Stimulated activated naive CD8-positive, alpha-beta T cell treated with anti-CD3 and anti-CD28 coated beads, Interleukin-15, Interleukin-2, amounts not matched to agents 100 U/mL and 50 U/mL, for 24 hours (primary cell): ENCODE measurements at places on chromosomes 11 and 22.

DNA sequence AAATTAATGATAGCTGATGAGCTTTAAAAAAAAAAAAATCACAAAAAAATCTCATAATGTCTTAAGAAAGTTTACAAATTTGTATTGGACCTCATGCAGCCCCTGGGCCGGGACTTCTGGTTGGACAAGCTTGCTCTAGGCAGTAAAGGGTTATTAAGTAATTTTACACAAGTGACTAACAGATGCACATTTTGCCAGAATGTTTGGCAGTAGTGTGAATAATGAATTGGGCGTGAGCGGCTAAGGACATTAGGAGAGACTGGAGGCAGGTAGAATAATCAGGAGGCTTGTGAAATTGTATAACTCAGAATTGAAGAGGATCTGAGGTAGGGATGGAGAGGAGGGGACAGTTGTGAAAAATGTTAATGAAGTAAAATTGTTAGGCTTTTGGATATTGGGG is 77.4 kb downstream of the HIPK3 start:
- DNase-seq = no peak

- DNase-seq = no peak
Measured at GRCh38 chr22:19981171-19981960, 35.3 kb downstream of the ARVCF start.

- DNase-seq = no peak
Measured at GRCh38 chr11:20873054-20873453, 203.7 kb downstream of the NELL1 start.

GRCh38 chr11:128053981-128054931 is 533.1 kb downstream of the ETS1 start:
- no peak for DNase-seq

- no peak for DNase-seq
Measured at GRCh38 chr11:72805216-72805615, 9.0 kb upstream of the ATG16L2 start.

- DNase-seq = no peak
Measured at GRCh38 chr11:66050581-66051231, 1.5 kb upstream of the SF3B2 start.

DNA sequence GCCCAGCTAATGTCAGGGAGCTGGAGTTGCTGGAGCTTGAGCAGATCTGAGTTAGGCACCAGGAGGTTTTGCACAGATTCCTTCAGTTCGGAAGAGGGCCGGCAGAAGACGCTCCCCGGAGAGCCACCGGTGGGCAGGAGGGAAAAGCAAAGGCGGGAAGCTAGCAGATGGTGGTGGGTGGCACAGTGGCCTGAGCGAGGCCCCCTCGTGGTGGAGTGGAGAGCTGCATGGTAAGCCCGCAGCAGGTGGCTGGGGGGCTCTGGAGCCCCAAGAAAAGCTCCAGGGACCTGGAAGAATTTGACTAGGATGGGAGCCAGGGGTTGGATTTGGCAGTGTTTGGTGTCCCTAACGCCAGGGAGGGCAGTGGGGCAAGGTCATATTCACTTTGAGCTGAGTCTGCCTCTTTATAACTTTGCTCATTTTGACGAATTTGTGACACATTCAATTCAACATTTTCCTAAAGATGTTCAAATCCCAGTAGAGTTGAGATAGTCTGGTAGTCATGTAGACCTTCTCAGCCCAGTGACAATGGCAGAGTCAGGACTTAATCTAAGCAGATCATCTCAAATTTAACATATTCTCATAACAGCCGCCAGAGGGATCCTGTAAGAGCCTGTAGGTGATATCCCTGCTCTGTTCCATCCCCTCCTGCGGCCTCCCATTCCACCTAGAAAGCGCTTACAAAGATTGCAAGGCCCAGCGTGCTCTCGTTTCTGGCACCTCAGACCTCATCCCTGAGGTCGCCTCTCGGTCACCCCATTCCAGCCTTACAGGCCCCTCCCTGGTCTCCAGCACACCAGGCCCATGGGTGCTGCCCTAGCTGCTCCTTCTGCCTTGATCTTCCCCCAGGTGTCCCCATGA is 57.9 kb downstream of the TRIM29 start:
- peak; percentile 40 for DNase-seq

GRCh38 chr11:65540290-65541092 is 15.6 kb downstream of the SCYL1 start:
- DNase-seq = peak; percentile 96

DNA sequence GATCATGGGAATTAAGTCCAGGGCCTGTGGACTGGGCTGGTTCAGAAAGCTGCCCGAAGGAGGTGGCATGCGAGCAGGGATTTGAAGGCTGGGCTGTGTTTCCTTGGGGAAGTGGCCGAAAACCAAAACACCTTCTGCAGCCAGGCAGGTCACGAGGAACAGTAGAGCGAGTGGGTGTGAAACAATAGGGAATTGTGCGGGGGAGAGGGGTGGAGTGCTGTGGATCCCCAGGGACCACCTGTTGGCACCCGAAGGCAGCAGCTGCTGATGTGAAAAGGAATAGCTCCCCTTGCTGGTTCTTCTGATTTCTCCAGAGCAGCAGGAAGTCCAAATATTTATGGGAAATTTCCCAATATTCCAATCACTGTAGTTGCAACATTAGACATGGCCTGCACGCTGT is 24.6 kb downstream of the TP53I11 start:
- DNase-seq = no peak

GRCh38 chr11:8089791-8090510 is 8.9 kb downstream of the TUB start:
- no peak for DNase-seq

DNA sequence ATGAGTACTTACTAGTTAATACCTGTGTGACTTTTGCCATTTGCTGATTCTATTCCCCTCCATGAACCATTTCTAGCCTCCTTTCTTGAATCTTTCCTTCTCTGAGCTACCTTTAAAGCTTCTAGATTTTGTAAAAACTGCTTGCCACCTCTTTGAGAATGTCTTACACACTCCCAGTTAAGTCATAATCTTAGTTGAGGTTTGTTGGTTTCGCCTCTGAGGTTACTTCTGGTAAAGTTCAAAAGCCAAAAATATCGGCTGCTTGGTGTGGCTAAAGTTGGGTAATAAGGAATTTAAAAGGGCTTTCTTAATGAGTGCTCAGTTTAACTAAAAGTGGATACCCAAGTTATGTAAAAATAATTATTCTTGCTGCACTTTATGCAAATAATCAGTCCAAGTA is 10.4 kb upstream of the GLYAT start:
- DNase-seq = no peak

DNA sequence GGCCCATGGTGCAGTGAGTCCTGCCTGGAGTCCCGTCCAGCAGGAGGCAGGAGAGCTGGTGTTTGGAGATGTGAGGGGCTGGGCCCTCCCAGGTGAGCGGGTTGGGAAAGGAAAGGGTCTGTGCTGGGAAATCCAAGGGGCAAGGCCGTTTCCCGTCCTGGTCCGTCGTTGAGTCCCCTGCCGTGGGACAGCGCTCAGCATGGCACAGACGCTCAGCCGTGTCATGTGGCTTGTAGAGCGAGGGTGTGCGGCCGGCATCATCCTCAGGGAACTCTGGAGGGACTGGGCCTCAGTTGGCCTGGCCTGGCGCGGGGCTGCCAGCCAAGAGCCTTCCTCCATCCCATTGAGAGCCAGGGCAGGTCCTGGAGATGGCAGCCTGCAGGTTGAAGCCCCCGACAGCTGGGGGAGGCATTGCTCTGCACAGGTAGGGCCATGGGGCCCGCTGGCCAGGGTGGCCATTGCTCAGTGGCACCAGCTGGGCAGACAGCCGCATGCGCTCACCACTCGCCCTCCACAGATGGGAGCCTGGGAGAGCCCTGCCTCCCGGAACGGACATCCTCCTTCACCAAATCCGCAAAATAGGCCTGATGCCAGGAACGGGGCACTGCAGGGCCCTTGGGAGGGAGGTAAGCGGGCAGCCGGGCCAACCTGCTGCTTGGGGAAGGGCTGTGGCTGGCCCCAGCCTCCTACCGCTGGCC is 28.7 kb downstream of the KCNQ1 start:
- DNase-seq = no peak

GRCh38 chr11:20373568-20374209 is 10.2 kb downstream of the HTATIP2 start:
- DNase-seq = no peak

DNA sequence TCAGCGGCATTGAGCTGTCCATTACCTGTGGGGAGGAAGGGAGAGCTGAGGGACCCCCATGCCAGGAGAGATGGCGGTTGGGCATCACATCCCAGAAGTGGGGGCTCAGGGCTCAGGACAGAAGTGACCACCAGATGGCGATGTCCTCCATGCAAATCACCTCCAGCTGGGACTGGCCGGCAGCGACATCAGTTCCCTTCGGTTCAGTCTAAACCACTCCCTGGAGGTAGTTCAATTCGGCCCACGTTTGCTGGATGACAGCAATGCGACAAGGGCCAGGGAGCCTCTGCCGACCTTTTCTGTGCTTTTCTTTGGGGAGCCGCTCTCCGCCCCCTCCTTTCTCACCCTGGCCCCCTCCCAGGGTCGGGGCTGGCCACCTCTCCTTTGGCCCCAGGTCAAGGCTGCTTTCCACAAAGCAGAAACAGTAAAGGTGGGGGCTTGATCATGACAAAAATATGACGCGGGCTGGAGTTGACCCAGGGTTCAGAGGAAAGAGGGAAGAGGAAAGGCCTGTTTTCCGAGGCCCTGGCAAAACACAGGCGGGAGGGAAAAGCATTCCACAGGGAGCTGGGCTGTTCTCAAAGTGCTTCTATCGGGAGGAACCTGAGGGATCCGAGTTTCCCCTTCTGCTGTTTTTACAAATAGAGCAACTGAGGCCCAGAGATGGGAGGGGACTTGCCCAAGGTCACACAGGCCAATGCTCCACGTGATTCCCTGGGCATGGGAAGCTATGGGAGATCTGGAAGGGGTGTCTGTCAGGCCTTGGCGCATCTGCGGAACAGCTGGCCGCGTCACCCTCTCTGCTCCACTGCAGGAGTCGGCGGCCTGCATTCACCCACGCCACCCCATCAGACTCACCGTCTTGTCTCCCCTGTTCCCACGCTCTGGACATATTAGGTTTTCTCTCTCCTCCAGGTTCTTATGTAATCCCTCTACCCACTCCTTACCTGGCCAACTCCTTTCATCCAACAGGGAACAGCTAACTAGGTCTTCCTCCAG is 54.7 kb downstream of the FBXO7 start:
- DNase-seq = peak; percentile 76

DNA sequence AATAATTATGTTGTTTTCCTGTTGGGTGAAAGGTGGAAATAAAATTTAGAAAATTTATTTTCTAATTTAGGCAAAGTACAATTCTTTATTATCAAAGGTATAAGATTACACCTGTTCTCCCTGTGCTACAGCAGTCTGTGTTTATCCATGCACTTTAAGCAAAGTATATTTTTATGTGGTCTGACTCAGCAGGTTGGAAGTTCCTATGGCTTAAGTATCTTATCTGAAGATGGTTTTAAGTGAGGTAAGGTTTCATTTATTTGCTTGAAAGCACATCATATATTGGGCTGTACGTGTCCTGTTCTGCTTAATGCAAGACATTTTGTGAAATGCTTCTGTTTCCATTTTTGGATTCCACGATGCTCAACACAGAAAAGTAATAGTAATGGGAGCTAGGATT is 14.6 kb downstream of the PPME1 start:
- DNase-seq = no peak

DNA sequence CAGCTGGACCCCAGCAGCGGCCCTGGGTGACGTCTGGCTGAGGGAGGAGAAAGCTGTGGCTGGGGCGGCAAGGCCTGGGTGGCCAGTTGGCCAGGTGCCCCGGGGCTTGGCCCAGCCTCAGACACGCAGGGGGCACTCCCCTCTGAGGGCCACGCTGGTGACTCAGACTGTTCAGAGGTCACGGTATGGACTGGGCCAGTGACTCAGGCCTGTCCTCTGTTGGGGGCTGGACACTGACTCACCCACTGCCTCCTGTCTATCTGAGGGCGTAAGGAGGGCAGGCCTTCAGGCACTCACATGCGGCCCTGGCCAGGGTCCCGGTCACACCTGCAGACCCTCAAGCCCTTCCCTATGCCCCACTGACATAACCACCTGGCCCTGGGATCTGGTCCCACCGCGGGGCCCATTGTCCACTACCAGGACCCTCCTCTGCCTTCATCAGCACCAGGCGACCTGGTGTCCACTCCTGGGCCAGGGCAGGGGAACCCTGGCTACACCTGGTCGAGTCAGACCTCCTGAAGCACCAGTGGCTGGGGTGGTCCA is 3.7 kb upstream of the MUC5AC start:
- no peak for DNase-seq
